ENCODE measurements at places on chromosomes 6 and 20. TPM values are rescaled to one million over a fixed set of nuclear protein-coding genes. Genes with fewer than 3 reads are reported as not detected.

DNA sequence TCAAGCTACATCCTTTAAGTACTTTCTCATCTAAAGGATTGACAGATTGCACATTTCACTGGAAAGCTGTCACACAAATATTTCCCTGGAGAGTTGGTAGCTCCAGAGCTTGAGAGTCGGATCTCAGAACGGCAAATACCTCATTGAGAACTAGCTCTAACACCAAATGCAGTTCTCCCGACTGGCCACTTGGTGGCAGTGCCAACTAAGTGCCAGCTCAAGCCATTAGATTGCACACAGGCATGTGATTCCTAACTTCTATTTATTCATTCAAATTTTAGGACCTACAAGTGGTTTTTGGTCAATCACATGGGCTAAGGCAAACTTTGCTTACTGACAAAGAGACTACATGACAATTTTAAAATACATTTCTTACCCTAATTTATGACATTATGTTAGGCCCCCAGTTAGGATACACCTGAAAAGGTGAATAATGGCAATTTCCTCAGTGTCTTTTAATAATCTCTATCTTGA lies 7.9 kb upstream of the MCHR2 start:
- H3K4me1 ChIP-seq: no peaks in the 10 kb centered on the region
- H3K27me3 ChIP-seq: no peaks in the 10 kb centered on the region
- no peaks in the 10 kb centered on the region for H3K36me3 ChIP-seq
- DNase-seq: peak; percentile 16
- no peak overlapping the region for H3K27ac ChIP-seq

SLC13A3 gene
- 0.19 TPM for total RNA-seq

- no peaks in the 10 kb centered on the region for H3K4me1 ChIP-seq
- H3K4me3 ChIP-seq: no peak overlapping the region
- peak overlapping the region; percentile 28 for H3K27ac ChIP-seq
- no peaks in the 10 kb centered on the region for H3K27me3 ChIP-seq
- no peaks in the 10 kb centered on the region for H3K36me3 ChIP-seq
Measured at GRCh38 chr20:37276494-37277252, 12.8 kb upstream of the MANBAL start.

DNA sequence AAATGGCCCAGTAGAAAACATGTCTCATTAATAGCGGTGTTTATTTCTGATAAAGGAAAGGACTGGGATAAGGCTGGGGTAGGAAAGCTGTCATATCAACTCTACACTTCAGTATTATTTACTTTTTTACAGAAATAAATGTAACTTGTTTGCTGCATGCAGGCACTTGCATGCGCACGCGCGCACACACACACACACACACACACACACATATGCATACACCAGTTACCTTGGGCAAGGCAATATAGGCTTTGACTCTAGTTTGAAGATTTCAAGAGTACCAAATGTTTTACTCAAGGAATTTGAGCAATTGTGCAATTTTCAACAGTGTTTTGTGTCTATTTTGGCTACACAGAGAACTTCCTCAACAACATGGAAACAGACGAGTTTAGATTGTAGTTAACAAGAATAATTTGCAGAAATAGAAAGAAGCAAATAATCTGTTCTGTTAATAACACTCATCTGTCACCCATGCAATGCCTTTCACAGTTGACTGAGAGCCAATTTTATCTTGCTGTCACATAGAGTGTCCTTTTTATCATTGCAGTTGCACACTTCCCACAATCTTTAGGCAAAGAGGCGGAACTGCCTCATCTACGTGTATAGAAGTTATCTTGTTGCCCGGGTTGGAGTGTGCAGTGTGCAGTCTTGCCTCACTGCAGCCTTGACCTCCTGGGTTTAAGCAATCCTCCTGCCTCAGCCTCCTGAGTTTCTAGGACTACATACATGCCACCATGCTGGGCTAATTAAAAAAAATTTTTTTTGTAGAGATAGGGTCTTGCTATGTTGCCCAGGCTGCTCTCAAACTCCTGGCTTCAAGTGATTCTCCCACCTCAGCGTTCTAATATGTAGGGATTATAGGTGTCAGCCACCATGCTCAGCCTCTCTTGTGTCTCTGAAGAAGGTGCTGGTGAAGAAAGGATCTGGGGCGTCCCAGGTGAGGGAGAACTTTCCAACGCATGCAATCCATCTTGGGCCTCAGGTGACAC lies 74.8 kb upstream of the SHLD1 start:
- H3K4me1 ChIP-seq: no peaks in the 10 kb centered on the region
- DNase-seq: no peak
- no peak overlapping the region for H3K27ac ChIP-seq
- H3K27me3 ChIP-seq: no peaks in the 10 kb centered on the region
- H3K4me3 ChIP-seq: no peak overlapping the region

LHFPL5 gene
- total RNA-seq: not detected

DNA sequence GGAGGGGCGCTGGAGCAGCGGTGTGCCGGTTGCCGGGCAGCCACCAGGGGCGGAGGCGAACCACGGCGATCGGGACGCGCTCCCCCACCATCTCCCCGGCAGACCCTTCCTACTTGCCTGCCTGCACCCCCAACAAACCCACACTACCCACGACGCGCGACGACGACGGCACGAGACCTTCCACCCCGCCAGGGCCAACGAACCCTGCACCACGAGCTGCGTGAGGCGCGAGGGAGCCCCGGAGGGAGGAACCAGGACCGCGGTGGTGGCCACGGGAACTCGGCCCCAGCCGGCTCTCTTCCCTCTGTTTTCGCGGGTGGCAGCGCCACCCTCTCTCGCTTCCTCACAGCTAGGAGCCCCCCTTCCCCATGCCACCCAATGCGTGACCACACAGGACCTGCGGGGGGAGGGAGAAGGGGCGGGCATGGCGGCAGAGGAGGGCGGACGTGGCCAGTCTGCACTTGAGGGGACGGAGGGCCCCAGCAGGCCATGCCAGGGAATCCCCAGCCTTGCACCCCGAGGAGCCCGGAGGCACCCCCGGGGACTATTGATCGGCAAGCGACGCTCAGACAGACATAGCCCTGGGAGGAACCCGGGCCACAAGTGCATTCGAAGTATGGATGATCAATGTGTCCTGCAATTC lies 1516.4 kb upstream of the DEFB115 start:
- H3K27me3 ChIP-seq: peaks cover 6% of the 10 kb centered on the region
- no peak for DNase-seq
- H3K36me3 ChIP-seq: no peaks in the 10 kb centered on the region
- H3K4me1 ChIP-seq: no peaks in the 10 kb centered on the region
- H3K4me3 ChIP-seq: no peak overlapping the region
- no peak overlapping the region for H3K27ac ChIP-seq

DNA sequence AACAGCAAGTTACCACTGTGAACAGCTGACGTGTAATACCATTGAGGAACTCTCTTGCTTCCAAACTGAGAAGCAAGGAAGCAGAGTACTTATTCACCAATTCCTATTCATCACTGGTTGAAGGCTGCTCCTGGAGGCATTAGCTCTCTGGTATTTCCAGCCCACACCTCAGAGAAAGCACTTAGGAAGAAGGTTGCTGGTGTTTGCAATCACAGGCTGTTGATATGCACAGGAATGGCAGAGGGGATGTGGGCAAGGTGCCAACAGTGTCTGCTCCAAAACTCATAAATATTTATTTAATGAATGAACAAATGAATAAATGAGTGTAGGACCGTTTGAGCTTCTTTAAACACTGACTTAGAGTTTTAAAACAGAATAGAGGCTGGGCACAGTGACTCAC lies 6.9 kb upstream of the RRBP1 start:
- no peak overlapping the region for H3K4me3 ChIP-seq
- H3K27me3 ChIP-seq: no peaks in the 10 kb centered on the region
- no peaks in the 10 kb centered on the region for H3K4me1 ChIP-seq
- H3K36me3 ChIP-seq: no peaks in the 10 kb centered on the region
- H3K27ac ChIP-seq: no peak overlapping the region

- no peaks in the 10 kb centered on the region for H3K36me3 ChIP-seq
- H3K4me1 ChIP-seq: peaks cover 37% of the 10 kb centered on the region
- H3K27me3 ChIP-seq: no peaks in the 10 kb centered on the region
- H3K4me3 ChIP-seq: peak overlapping the region; percentile 8
Measured at GRCh38 chr6:138865480-138866109, 69.7 kb downstream of the ECT2L start.

PAX1 gene
- not detected for total RNA-seq

DNA sequence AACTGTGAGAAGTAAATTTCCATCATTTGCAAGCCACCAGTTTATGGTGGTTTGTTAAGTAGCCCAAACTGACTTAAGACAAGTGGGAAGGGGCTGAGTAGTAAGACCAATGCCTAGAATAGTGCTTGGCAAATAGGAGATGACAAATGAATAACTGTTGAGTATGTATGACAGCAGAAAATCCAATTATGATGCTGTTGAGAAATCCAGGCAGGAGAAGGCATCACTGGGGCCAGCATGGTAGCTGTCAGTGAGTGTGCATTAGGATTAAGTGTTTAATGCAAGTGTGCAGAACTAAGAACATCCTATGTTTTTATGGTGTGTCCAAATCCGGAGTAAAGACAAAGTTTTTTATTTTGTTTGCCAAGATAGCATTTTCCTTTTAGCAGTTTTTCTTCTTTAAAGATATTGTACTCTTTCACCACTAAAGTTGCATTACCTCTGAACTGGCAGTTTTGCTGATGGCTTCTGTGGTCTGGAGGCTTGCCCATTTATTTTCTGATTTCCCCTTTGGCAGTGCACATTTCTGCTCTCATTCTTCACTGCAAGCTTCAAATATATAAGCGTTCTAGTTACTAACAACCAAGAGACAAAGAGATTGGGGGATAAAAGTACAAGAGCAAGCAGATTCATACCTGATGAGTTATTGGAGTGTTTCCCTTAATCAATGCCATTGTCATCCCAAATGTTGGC lies 289.7 kb downstream of the KCNQ5 start:
- no peak for DNase-seq
- H3K27ac ChIP-seq: no peak overlapping the region
- H3K4me3 ChIP-seq: no peak overlapping the region
- no peaks in the 10 kb centered on the region for H3K27me3 ChIP-seq
- no peaks in the 10 kb centered on the region for H3K4me1 ChIP-seq
- H3K36me3 ChIP-seq: no peaks in the 10 kb centered on the region

DNA sequence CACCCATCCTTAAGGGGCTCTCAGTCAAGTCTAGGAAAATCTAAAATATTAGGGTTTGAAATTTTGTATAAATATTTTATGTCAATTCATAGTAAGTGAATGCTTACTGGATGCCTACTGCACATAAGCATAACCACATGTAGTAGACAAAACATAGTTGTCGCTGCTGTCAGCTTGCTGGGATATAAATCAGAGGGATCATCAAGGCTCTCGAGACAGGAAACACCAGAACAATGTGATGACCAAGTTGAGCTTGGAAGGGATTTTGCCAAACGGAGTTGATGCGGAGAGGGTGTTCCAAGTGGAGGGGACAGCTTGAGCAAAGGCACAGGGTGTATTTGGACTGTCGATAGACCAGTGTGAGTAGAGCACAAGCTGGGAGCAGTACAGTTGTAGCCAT lies 105.8 kb upstream of the SUPT3H start:
- H3K4me3 ChIP-seq: no peak overlapping the region
- H3K27me3 ChIP-seq: no peaks in the 10 kb centered on the region
- no peak for DNase-seq
- no peak overlapping the region for H3K27ac ChIP-seq
- no peaks in the 10 kb centered on the region for H3K4me1 ChIP-seq

DNA sequence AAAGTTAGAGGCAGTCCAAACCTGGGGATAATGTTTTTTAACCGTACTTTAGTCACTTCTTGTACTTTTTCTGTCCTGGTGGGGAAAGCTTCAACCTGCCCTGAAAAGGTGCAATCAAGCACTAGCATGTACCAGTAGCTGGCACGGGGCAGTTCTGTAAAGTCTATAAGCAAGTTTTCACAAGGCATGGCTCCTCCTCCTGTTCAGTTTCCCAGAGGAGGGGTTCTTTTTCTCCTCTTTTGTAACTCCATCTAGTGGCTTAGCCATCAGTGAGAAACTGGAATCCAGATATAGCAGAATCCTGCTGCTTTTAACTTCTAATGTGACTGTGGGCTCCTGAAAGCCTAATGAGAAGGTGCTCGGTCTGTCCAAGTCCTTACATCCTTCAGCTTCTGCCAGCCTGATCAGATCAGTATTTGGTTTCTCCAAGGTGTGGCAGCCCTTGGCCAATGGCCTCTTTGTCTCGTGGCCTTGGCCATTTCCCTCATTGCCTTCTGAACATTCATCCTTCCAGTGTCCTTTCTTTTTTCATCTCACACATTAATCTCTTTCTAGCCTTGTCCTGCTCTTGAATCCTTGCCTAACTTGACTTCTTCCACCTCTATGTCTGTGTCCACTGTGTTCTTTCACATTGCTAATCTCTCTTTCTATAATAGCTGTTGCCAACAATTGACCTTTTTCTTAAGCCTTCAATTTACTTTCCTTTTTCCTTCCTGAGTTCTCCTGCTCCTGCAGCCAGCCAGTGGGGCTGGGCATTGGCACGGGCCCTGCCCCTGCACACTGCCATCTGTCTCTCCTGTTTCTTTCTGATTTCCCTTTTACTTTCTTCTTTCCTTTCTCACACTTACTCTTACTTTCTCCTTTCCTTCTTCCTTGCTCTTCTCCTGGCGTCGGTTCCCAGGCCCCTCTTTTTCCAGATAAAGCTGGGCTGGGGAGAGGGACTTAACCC lies 222.0 kb upstream of the SYNCRIP start:
- DNase-seq: no peak
- H3K27ac ChIP-seq: no peak overlapping the region
- H3K36me3 ChIP-seq: no peaks in the 10 kb centered on the region
- H3K4me3 ChIP-seq: peak overlapping the region; percentile 48
- no peaks in the 10 kb centered on the region for H3K27me3 ChIP-seq

GRCh38 chr20:60095456-60095855 lies 137.2 kb downstream of the CDH26 start:
- H3K36me3 ChIP-seq: no peaks in the 10 kb centered on the region
- peaks cover 10% of the 10 kb centered on the region for H3K4me1 ChIP-seq
- DNase-seq: peak; percentile 28
- H3K27ac ChIP-seq: no peak overlapping the region

GRCh38 chr20:58362970-58363369 lies 26.1 kb upstream of the VAPB start:
- DNase-seq: no peak
- no peak overlapping the region for H3K27ac ChIP-seq
- H3K4me3 ChIP-seq: no peak overlapping the region
- no peaks in the 10 kb centered on the region for H3K27me3 ChIP-seq
- peaks cover 72% of the 10 kb centered on the region for H3K36me3 ChIP-seq

- peaks cover 11% of the 10 kb centered on the region for H3K36me3 ChIP-seq
- no peaks in the 10 kb centered on the region for H3K4me1 ChIP-seq
- H3K4me3 ChIP-seq: no peak overlapping the region
- H3K27me3 ChIP-seq: no peaks in the 10 kb centered on the region
Measured at GRCh38 chr20:35179292-35180212, 7.7 kb downstream of the PROCR start.

GRCh38 chr6:120584111-120584760 lies 750.0 kb downstream of the TBC1D32 start:
- no peak overlapping the region for H3K4me3 ChIP-seq
- H3K4me1 ChIP-seq: no peaks in the 10 kb centered on the region
- no peak overlapping the region for H3K27ac ChIP-seq
- H3K27me3 ChIP-seq: no peaks in the 10 kb centered on the region

DNA sequence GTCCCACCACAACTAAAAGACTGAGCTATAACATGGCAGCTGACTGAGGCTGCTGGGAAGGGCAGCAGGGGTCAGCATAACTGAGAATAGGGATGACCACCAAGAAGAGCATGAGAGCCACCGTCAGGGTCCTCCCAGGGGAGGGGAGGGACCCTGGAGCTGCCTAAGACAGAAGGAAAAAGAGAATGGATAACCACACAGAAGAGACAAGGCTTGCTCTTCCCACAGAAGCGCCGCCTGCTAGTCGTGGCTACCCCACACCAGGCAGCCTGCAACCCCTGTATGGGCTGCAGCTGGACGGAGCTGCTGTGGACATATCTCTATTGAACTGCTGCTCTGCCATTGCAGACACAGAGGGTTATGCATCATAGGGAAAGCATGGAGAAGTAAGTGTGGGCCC lies 132.0 kb upstream of the CHD6 start:
- H3K36me3 ChIP-seq: no peaks in the 10 kb centered on the region
- H3K4me3 ChIP-seq: no peak overlapping the region
- no peaks in the 10 kb centered on the region for H3K27me3 ChIP-seq

Data from heart right ventricle (tissue), 16 donors.